NAMALWA (cell line): ENCODE measurements at places on chromosomes 5 and 9.

DNA sequence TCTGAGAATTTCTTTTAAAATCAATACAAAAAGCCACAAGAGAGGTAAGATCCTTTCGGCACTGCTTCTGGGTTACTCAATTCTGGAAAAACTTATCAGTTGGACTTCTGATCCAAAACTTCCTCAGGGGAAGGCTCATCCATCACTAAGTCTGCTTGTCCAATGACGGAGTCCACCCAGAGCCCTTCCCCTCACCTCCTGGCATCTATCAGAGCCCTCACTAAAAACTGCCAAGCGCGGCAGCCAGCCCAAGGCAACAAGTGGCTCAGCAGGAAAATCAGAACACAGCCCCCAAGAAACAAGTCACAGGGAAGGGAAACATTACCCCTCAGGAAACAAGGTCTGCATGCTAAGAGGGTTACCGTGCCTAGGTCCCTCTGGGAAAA is 869 bp upstream of the ESM1 start:
- no peak for DNase-seq

GRCh38 chr5:96823900-96824380 is 16.2 kb upstream of the ERAP1 start:
- DNase-seq = no peak

GRCh38 chr9:12771891-12772290 is 2.9 kb upstream of the LURAP1L start:
- no peak for DNase-seq

- DNase-seq = no peak
These were observed 25.9 kb upstream of the POMT1 start for GRCh38 chr9:131476777-131477345.

- no peak for DNase-seq
These were observed 59.2 kb downstream of the CDH18 start for GRCh38 chr5:19928562-19929421.

GRCh38 chr9:74414325-74414724 is 82.8 kb upstream of the RORB start:
- no peak for DNase-seq

GRCh38 chr9:138022121-138022741 is 144.6 kb downstream of the CACNA1B start:
- DNase-seq = peak; percentile 17

DNA sequence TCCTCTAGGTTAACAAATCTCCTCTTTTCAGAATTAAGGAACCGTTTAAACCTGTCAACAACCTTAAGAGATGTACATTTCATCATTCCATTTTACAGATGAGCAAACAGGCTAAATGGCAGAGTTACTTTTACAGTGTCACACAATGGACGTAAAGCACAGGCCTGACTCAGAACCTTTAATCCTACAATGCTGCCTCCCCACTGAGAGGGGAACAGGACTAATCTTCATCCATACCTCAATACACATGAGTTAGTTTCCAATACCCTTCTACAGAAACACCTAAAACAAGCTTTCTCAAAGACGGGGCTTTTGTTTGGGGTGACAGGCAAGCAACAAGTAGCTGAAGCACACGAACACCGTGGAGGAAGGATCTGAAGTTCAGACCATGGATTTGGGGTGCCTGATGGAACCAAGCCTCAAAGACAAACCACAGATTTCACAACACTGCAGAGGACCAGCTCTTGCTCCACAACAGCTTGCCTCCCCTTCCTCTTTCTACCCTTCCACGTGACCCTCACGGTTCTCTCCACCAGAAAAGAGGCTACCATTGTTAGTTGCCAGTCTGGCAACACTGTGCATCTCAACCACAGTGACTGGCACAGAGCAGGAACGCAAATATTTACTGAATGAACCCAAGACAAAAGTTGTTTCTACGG is 1.8 kb downstream of the RNF130 start:
- no peak for DNase-seq

DNA sequence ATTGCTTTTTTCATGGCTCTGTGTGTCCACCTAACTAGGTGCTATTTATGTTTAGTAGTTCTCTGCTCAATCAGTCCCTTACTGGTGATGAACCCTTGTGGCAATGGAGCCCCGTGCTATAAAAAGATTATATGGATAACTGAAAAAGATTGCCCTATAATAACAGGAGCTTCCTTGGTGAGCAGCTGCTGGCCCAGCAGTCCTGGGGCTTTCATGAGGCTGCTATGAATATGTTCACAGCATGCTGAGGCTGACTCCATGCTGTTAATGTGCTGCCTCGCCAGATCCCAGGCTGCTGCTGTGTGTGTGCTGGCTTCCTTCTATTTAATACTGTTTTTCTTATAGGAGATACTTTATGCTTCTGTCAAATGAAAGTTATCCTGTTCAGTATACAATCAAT is 357.5 kb downstream of the TAF11L14 start:
- no peak for DNase-seq

DNA sequence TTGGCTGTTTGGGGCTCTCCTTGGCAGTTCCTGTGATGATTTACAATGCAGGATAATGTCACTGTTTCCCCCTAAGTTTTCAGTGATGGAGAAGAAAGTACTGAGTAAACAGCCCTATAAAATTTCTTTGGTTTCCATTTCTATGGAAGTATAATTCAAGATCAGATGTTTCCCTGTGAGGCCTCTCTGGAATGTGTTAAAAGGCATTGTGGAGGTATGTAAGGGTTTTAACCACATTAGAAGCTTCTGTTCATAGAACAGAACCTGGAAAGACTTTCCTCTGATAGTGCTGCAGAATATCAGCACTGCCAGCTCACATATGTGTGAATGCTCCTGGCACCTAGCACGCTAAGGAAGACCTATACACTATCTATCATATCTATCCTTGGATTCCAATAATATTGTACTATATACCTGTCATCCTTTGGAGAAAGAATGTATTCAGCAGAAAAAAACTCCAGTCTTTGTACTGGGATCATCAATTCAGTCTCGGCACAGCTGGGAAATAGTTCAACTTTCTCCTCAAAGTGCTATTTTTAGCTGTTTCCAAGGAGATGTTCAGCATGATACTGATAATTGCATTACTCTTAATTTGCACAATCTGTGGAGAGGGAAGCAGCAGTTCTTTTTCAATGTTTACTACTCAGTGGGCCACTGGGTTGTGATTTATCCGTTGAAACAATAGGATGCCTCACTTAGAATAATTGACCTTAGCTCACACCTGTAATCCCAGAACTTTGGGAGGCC is 21.9 kb downstream of the TTC1 start:
- DNase-seq = no peak

- no peak for DNase-seq
These were observed 382.6 kb downstream of the AGTPBP1 start for GRCh38 chr9:85359161-85359560.

GRCh38 chr5:116564312-116564711 is 10.3 kb downstream of the SEMA6A start:
- DNase-seq = no peak

DNA sequence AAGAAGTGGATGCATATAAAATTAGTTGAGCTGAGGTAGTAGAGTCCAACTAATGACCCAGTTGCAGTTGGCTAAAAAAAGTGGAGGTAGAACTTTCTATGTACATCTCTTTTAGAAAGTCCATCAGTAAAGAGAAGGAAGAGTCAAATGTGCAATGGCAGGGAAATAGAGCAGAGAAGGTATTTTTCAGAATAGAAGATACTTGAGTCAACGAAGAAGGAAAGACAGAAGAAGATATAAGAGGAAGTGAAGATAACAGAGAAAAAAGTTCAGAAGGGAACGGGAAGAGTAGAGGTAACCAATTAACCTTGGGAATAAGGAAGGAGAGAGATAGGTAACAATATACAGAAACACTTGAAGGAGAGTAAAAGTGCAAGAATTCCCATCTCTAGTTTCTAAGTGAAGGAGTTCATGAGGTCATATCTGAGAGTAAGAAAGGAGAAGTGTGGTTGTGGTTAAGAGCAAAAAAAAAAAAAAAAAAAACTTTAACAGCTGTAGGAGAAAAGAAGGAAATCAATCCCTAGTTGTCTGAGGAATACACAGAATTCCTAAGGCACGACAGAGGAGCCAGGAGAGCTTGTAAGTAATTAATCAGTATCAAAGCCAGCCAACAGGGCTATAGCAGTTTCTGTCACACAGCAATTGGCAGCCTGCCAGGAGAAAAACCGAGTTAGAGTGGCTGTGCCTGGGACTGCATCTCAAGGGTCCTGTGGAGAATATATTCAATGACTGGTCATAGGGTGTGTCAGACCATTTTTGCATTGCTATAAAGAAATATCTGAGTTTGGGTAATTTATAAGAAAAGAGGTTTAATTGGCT is 61.0 kb downstream of the ARL15 start:
- DNase-seq = peak; percentile 81

DNA sequence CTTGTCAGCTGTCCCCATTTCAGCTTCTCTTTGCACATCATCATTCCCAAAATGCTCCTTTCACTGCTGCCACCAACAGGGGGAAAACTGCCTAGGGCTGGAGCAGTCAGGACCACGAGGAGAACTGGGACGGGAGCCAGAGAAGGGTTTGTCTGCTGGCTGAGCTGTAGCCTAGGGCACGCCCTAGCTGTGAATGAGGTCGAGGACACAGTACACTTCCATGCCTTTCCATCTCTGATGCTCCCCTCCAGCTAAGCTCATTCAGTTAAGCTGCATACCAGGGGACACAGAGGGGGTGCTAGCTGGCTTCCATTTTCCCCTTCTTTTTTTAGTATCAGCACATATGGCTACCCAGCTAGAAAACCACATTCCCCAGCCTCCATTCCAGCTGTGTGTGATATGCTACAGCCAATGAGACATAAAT is 64.7 kb downstream of the STK10 start:
- DNase-seq = no peak

- DNase-seq = no peak
These were observed 43.6 kb downstream of the JADE2 start for GRCh38 chr5:134568761-134569695.

GRCh38 chr9:91750343-91750742 is 199.7 kb downstream of the ROR2 start:
- no peak for DNase-seq

DNA sequence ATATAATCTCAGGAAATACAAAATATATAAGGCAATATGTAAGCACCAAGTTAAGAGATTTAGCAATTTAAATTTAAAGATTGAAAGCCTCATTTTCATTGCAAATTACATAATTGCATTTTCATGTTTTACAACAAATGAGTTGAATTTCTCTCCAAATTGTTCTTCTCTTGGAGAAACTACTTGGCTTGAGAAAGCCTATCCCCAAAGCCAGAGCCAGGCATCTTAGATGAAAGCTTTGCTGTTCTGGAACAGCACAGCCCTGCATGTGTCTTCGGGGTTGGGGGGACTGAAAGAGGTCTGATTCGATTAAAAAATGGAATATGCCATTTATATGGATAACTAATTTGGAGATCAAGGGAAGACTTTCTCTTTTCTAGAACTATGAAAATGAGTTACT is 212.0 kb downstream of the PARP8 start:
- DNase-seq = no peak

DNA sequence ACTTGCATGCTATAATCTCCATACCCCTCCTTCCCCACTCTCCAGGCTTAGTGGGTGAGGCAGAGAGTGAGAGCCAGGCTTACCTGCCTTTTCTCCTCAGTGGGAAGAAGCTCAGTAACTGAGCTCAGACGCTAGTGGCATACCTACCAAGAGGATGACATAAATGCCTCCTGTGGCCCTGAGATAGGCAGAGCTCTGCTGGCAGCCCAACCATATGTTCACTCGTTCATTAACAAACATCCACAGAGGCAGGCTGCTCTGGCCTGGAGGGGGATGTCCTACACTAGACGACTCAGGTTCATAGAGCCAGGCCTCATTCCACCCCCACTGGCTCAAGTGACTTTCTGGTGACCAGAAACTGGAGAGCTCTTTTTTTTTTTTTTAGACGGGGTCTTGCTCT is 81.3 kb downstream of the THBS4 start:
- DNase-seq = no peak
